Cardiac muscle cell (in vitro differentiated cells and primary cell): ENCODE measurements at places on chromosomes 7 and 10. TPM values are rescaled to one million over a fixed set of nuclear protein-coding genes. Genes with fewer than 3 reads are reported as not detected.

GRCh38 chr10:132948351-132948750 lies 6.0 kb upstream of the CFAP46 start:
- DNase-seq, result no peak

GRCh38 chr10:77386838-77387237 lies 250.8 kb downstream of the KCNMA1 start:
- peak; percentile 64 for DNase-seq

DNA sequence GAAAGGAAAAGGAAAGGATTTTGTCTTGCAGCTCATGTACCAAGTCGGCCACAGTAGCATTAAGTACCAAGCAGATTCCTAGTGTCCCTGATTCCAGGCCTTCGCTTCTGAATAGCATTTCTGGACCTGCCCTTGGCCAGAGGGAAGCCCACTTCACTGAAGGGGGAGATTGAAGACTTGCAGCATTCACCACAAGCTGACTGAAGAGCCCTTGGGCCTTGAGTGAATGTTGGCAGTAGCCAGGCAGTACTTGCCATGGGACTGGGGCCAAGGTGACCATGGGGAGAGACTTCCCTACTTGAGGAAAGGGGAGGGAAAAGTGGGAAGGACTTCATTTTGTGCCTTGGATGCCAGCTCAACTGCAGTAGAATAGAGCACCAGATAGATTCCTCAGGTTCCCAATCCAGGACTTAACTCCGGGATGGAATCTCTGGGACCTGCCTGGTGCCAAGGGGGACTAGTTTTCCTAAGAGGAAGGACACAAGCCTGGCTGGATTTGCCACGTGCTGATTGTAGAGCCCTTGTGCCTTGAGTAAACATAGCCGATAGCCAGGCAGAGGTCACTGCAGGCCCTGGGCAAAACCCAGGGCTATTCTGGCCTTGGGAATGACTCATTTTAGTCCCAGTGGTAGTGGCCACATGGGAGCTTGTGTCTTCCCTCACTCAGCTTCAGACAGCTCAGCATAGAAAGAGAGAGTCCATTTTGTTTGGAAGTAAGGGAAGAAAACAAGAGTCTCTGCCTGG lies 141.7 kb upstream of the KCND2 start:
- DNase-seq, result no peak

Gene CPED1
- total RNA-seq, result 0.95 and 3.2 TPM in 2 replicates

GRCh38 chr7:25261545-25262140 lies 33.4 kb upstream of the NPVF start:
- DNase-seq, result no peak

GRCh38 chr10:88241501-88241900 lies 341.6 kb downstream of the RNLS start:
- DNase-seq, result no peak

Gene PRKAG2
- total RNA-seq, result 33.8 and 43.4 TPM in 2 replicates

- no peak for DNase-seq
These were observed 2.0 kb downstream of the KCNMA1 start for GRCh38 chr10:77635402-77636227.

Gene HOGA1
- 2.1 and 3.8 TPM in 2 replicates for total RNA-seq
